ENCODE measurements at places on chromosomes 6 and 20. TPM values are rescaled to one million over a fixed set of nuclear protein-coding genes. Genes with fewer than 3 reads are reported as not detected.
A peak's percentile ranks its signal among the peaks of the same experiment; 100 is the strongest.

DNA sequence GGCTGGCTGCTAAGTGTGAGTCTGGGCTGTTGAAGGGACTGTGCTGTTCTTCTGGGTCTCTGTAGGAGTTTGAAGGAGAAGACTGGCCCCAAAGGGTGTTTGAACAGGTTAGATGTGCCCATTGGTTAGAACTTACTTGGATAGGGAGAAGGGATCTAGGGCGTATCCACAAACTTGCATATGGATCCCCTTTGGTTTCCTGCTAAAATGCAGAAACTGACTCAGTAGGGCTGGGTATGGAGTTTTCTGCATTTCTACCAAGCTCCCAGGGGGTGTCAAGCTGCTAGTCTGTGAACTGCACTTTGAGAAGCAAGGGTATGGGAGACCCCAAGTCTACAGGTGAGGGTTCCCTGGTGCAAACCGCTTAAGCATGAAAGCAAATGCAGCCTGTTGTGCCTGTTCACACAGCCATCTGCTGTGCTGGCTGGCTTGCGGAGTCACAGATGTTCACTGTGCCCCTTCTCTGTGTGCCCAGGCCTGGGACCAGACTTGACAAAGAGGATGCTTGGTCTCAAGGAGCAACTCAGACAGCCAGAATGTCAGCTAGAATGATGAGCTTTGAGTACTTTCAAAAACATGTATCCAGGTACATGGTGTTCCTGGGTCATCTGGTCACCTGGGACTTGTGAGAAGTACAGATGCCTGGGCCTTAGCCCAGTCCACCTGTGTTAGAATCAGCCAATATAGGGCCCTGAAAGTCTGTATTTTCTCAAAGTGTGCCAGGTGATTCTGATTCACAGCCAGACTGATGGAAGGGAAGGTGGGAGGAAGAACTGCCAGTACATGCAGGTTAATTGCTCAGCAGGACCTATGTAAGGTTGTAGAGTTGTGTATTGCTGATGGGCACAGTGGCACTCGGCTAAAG, 7.4 kb downstream of the PPP1R16B start:
- H3K27ac ChIP-seq: no peak overlapping the region
- peaks cover 47% of the 10 kb centered on the region for H3K4me1 ChIP-seq
- H3K36me3 ChIP-seq: no peaks in the 10 kb centered on the region
- no peak overlapping the region for H3K4me3 ChIP-seq
- no peaks in the 10 kb centered on the region for H3K27me3 ChIP-seq
- DNase-seq: peak; percentile 43

GRCh38 chr6:166742981-166743380, 115.9 kb upstream of the RPS6KA2 start:
- H3K4me1 ChIP-seq: peaks cover 2% of the 10 kb centered on the region
- no peak for DNase-seq
- no peaks in the 10 kb centered on the region for H3K36me3 ChIP-seq

DNA sequence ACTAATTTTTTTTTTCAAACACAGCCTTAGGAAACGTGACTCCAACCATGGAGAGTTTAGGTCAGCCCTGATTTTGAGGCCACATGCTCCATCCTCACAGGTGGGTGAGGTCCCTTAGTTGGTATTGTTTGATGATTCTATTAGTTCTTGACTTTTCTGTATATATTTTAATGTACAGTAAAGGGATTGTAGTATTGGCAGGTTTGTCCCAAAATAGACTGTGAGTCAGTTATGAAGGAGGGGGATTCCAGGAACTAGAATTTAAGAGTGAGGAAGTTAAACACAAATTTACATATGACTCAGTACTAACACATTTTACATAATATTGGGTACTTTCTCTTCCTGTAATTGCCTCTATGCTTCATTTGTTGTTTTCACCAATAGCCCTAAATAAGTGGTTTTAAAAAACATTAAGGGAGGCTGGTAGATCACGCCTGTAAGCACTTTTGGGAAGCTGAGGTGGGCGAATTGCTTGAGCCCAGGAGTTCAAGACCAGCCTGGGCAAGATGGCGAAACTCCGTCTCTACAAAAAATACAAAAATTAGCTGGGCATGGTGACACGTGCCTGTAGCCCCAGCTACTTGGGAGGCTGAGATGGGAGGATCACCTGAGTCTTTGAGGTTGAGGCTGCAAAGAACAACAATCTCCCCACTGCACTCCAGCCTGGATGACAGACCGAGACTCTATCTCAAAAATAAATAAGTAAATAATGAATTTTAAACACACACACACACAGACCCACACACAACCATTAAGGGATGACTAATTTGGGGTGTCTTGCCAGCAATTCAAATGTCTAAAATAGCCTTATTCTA, 81.8 kb downstream of the SGK1 start:
- H3K36me3 ChIP-seq: no peaks in the 10 kb centered on the region
- no peak overlapping the region for H3K4me3 ChIP-seq

DNA sequence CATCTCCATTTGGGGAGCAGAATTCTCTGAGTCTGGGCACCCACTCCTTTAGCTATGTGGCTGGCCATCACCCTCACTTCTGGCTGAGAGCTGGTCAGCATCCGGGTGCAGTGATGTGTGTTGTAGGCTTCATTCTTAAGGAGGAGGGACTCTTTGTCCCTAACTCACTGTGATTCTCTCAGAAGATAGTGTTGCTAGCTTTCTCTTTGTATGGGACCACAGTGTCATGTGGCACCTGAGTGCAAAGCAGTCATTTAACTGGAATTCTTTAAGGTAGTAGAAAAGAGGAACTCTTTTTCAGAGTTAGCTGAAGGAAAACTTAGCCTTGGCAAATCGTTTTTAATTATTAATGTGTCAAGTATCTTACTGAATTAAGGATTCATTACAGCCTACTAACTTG, 165.9 kb downstream of the JARID2 start:
- no peak for DNase-seq
- H3K4me1 ChIP-seq: peaks cover 13% of the 10 kb centered on the region
- no peak overlapping the region for H3K4me3 ChIP-seq
- H3K27me3 ChIP-seq: no peaks in the 10 kb centered on the region

DNA sequence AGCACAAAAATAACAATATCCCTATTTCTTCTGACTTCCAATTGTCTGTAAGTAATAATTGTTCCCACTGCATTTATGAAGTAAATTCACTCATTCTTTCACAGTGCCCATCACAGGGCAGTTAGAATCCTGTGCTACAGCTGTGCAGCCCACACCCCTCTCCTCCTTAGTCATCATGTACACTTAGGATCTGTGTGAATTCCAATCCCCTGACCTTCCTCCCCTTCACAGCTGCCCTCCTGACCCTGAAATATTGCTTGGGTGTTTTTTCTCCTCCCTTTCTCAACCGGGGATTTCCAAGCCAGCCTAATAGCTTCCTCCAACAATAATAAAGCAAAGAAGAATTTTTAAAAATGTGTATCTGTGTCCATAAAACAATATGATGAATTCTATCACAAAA, 91.5 kb upstream of the BEND6 start:
- no peaks in the 10 kb centered on the region for H3K36me3 ChIP-seq
- no peak overlapping the region for H3K4me3 ChIP-seq
- H3K4me1 ChIP-seq: no peaks in the 10 kb centered on the region
- H3K27ac ChIP-seq: no peak overlapping the region

DNA sequence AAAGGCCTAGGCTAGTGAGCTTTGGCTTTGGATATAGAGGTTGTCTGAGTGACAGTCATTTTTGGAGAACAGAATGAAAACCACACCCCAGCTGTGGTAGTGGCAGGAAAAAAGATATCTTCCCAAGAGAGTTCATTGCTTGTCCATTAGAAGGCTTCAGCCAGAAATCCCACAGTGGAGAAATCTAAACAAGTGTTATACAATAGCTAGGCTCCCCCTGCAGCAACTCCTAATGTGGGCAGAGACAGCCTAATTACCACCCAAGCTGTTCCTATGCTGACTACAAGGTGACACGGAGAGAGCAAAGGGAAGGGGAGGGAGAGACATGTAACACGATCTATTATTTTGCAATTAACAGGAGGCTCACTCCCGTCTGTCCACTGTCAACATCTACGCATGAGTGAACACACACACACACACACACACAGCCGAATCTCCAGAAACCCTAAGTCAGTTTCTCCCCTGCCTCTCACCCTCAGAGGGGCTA, 147.5 kb upstream of the TCF21 start:
- no peak overlapping the region for H3K4me3 ChIP-seq
- H3K36me3 ChIP-seq: no peaks in the 10 kb centered on the region
- no peaks in the 10 kb centered on the region for H3K27me3 ChIP-seq
- DNase-seq: no peak
- no peaks in the 10 kb centered on the region for H3K4me1 ChIP-seq
- H3K27ac ChIP-seq: no peak overlapping the region

DNA sequence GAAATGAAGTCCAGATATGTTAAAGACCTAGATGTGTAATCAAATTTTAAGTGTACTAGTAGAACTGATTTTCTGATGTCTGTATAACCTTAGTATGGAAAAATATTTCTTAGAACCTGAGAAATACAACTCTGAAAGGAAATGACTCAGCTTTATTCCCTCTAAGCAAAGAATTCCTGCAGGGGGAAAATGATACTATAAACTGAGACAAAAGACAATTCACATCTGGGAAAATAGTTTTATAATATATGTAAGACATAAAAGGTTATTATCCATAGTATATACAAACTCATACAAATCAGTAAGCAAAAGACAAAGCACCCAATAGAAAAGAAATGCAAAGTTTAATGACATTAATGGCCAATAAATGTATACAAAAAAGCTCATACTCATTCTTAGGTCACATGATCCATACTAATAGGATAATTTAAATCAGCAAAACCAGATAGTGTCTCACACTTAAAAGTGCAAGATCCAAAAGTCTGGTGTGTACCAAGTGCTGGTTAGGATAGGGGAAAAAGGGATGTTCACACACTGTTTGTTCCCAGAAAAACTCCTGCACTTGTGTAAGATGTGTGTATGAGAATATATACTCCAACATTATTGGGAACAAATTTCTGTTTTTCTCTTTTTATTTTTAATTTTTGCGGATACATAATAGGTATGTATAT, 22.6 kb downstream of the RNF217 start:
- H3K36me3 ChIP-seq: no peaks in the 10 kb centered on the region
- no peak overlapping the region for H3K27ac ChIP-seq
- H3K27me3 ChIP-seq: no peaks in the 10 kb centered on the region
- no peak overlapping the region for H3K4me3 ChIP-seq
- no peaks in the 10 kb centered on the region for H3K4me1 ChIP-seq

DNA sequence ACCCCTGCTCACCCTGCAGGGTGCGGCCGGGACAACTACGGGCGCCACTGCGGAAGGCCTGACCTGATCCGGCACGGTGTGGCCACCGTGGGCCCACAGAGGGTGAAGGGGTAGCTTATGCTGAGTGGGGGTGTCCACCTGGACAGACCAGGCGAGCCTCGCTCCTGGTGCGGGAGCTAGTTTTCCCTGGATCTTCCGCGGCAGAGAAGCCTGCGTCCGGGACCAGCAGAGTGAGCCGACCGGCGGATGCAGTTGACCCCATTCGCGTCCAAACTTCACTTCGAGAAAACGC, 38.2 kb downstream of the NCR2 start:
- H3K4me1 ChIP-seq: peaks cover 49% of the 10 kb centered on the region
- no peak overlapping the region for H3K27ac ChIP-seq
- H3K27me3 ChIP-seq: peaks cover 84% of the 10 kb centered on the region
- no peaks in the 10 kb centered on the region for H3K36me3 ChIP-seq

GRCh38 chr6:43873806-43874714, 104.0 kb downstream of the VEGFA start:
- no peaks in the 10 kb centered on the region for H3K27me3 ChIP-seq
- H3K4me3 ChIP-seq: no peak overlapping the region
- H3K27ac ChIP-seq: no peak overlapping the region
- no peaks in the 10 kb centered on the region for H3K4me1 ChIP-seq
- no peaks in the 10 kb centered on the region for H3K36me3 ChIP-seq

DNA sequence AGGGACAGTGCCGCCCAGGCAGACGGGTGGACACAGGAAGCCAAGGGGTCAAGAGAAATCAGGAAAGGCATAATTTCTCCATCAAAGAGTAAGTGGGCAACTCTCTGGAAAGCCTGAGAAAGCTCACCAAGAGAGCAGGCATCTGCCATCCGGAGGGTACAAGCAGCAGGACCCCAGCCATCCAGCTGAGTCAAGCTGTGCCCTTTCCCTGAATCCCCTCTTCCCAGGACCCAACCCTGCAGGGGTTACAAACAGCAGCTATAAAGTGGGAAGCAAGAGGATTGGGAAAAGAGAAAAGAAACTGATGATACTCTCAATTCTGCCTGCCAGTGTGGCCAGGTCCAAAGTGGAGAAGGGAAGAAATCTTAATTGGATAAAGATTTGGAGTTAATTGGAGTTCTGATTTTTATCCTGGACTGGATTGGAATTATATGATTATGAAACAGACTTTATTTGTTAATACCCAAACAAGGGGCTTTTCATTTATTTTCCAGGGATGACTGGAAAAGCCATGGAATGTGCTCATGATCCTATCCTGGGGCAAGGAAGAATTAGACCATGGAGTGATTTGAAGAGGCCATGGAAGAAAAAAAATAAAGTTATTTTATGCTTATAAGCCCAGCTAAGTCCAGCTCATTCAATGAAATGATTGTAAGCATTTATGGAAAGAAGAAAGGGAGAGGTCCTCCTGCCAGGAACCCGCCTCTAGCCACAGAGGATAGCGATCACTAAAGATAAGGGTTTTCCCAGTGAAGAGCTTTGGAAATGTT, 34.9 kb downstream of the NHLRC1 start:
- no peaks in the 10 kb centered on the region for H3K36me3 ChIP-seq
- DNase-seq: no peak
- no peak overlapping the region for H3K27ac ChIP-seq
- H3K4me3 ChIP-seq: no peak overlapping the region
- no peaks in the 10 kb centered on the region for H3K4me1 ChIP-seq

Gene DSP
- 40.7 TPM for total RNA-seq

Gene EGFL8
- 10.5 TPM for total RNA-seq

Gene ENPP5
- total RNA-seq: 4.9 TPM

Gene DCDC2
- total RNA-seq: 0.19 TPM
